ENCODE measurements at places on chromosomes 1 and 21.

GRCh38 chr1:181127898-181128453, 39.5 kb downstream of the IER5 start:
- no peak for DNase-seq

- no peak for DNase-seq
These were observed 98.1 kb upstream of the ADGRL4 start for GRCh38 chr1:79104617-79105016.

- DNase-seq = no peak
These were observed 12.8 kb upstream of the COG2 start for GRCh38 chr1:230629511-230629910.

- DNase-seq = no peak
These were observed 1.0 kb upstream of the S100B start for GRCh38 chr21:46605767-46606426.

DNA sequence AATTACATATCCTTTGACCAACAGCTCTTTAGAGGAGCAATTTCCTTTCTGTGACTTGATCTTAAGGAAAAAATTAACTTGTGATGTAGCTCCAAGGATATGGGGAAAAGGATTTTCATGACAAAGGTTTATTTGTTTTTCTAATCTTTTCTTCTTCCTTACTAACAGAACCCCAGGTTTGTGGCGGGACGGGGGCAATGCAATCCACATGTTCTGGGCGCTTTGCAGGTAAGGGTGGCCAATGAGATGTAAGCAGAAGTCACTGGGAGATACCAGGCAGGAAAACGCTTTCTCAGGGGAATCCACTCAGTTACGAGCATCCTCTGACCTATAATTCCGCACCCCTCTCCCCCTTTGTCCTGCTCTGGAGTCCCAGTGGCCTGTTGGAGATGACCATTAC, 122.0 kb downstream of the MRPS6 start:
- DNase-seq = no peak

- DNase-seq = no peak
These were observed 486 bp upstream of the DSTYK start for GRCh38 chr1:205211839-205212536.

- DNase-seq = no peak
These were observed 404.0 kb upstream of the VAMP3 start for GRCh38 chr1:7366955-7367665.

GRCh38 chr1:228541725-228542124, 54.5 kb downstream of the RNF187 start:
- DNase-seq = no peak

GRCh38 chr1:198681252-198681651, 42.4 kb downstream of the PTPRC start:
- no peak for DNase-seq

DNA sequence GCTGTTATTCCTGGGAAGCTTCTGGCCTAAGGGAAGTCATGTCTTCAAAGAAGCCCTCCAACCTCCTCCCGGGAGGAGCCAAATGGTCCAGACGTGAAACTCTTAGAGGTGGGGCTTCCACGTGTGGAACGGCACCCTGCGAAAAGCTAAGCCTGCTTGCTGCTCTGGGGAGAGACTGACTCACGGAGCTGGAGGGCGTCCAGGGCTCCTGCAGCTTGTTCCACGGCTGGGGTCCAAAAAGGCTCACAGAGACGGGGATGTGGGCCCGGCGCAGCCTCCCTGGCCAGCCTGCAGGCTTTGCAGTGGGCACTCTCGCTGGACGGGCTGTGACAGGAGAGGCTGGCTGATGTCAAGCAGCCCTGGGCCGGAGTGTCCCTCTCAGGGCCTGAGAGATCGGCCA, 105.1 kb downstream of the COLGALT2 start:
- DNase-seq = no peak

DNA sequence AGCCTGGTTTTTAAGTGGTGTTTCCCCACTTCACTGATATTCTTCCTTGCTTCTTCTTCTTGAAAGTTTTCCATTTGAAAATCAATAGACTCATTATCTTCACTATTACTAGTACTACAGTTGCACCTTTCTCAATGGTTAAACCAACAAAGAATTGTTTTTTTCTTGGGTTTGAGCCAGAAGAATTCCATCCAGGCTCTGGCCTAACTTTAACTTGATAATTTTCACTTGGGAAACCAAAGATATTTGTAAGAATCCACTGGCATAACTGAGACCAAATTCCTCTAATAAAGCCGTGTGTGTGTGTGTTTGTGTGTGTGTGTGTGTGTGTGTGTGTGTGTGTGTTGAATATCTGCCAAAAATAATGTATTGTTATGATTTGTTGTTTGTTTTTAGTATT, 103.2 kb downstream of the SGIP1 start:
- DNase-seq = no peak

GRCh38 chr1:239616673-239617072, 230.3 kb downstream of the CHRM3 start:
- DNase-seq = no peak

GRCh38 chr1:200223207-200223606, 186.6 kb downstream of the ZNF281 start:
- no peak for DNase-seq

GRCh38 chr1:204574016-204574864, 58.0 kb downstream of the MDM4 start:
- no peak for DNase-seq

DNA sequence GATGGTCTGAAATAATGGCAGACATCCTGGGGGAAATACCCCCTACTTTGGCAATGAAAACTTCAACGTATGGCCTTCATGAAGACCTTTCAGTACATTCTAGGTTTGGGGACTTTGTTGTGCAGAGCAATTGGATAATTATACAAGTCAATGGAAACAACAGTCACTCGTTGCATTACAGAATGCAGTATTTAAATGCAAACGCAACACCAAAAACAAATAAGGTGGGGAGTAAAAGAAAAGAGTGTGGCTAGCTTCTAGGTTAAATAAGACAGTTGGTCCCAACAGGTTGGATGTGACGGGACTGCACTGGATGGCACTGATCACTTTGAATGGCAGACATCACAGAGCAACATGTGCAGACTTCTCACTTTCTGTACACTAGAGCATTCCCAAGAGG, 358.3 kb upstream of the GREM2 start:
- no peak for DNase-seq

DNA sequence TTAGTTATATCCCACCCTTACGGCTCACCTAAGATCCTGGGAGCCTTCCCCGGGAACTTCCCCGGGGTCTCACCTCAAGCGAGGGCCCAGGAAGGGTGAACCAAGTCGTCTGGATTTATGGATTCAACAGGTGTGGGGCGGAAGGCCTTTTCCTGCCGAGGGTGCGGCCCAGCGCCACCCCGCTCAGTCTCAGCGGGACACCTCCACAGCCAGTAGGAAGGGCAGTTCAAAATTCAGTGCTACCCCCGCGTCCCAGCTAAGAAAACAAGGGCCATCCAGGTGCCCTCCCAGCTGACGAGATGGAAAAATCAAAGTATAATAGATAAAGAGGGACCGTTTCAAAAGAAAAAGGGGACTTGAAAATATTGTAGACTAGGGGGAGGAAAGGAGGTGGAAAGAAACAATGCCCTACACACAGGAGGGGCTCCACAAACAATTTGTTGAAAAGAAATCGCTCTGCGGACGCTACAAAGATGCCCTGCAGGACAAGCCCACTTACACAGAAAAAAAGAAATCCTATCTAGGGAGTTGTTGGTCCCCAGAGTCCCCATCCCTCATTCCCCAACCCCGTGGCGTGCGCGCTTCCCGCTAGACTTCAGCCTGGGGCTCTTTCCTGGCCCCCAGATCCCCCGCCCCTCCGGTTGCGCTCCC, 1.3 kb downstream of the SLC2A1 start:
- peak; percentile 61 for DNase-seq

DNA sequence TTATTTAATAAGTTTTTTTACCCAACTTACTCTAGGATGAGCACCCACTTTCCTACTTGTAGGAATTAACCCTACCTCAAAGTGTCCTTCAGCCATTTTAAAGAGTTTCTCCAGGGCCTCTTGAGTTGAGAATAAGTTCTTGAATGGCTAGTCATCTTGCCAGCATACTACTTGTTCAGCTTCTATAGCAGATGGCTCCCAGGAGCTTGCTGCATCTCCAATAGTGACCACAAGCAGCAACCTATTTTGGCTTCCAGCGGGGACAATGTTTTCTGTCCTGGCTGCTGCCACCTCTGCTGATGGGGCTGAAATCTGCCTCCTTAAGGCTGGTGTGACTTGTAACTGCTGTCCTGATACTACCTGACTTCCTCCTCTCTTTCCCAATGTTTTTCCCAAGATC, 20.8 kb upstream of the PIK3R3 start:
- no peak for DNase-seq

- peak; percentile 76 for DNase-seq
These were observed 950 bp upstream of the INKA2 start for GRCh38 chr1:111739925-111740765.
